ENCODE measurements at places on chromosomes 6 and 20.

GRCh38 chr6:50236164-50236563, 186.4 kb upstream of the DEFB112 start:
- ATAC-seq, result no peak

GRCh38 chr6:36929607-36930006, 24.9 kb upstream of the PI16 start:
- no peak for ATAC-seq

GRCh38 chr6:163667372-163668060, 253.0 kb downstream of the QKI start:
- ATAC-seq, result peak; percentile 98

DNA sequence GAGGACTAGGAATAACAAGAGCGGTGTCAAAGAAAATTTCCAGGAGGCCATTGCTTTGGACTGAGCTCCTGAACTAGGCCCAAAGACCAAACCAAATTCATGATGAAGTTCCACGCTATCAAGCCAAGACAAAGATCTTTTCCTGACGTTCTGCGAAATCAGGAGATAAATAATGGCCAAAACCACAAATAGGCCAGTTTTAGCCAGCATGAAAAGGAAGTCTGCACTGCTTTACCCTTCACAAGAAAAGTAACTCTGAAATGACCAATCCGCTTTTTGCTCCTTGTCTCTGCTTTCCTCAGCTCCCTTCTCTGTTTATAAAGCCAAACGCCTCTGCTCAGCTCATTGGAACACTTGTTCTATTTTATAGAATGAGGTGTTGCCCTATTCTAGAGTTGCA, 6.7 kb downstream of the NCOA5 start:
- ATAC-seq, result no peak

DNA sequence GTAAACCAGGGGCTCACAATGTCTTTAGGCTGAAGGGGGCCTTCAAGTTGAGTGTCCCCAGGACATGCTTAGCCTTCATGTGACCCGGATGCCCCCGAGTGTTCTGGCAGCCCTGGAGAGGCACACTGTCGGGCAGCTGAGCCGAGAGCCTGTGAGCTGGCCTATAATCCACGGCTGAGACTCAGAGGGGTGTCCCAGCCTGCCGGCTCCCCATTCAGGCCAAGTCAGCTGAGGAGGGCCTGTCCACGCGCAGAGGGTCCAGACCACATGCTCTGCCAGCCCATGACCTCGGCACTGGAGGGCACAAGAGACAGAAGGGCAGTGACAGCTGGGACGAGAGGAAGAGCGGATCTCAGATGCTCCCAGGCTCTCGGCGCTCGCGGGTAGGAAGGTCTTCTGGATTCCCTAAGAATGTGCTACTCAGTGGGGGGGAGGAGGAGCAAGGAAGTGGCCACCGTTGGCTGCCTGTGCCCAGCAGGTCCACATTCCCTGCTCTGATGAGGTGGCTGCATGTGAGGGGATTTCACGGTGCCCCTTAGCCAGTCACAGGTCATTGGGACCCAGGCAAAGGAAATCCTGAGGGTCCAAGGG, 224.7 kb downstream of the NRN1 start:
- ATAC-seq, result no peak

DNA sequence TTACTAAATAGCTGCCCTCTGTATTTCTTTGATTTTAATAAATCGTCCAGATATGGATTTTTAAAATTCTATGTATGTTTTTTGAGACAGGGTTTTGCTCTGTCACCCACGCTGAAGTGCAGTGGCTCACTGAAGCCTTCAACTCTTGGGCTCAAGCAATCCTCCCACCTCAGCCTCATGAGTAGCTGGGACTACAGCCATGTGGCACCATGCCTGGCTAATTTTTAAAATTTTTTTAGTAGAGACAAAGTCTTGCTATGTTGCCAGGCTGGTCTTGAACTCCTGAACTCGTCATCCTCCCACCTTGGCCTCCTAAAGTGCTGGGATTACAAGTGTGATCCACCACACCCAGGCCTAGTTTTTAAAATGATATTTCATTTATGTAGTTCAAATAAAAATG, 47.4 kb upstream of the DDR1 start:
- no peak for ATAC-seq

DNA sequence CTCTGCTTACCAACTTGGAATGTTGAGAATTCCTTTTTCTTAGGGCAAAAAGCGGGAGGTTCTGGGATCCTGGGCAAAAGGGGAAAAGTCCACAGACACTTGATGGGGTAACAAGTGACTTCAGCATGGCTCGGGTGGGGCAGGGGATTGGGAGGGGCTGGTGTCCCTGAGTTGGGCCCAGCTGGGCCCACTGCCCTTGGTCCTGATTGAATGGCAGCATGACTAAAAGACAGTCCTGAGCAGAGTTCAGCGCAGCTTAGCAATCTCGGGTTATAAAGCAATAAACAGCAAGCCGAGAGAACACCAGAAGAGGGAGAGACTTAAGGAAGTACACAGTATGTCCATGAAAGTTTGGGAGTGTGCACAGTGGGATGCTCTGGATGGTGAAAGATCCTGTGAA, 5.6 kb downstream of the PPP2R5D start:
- no peak for ATAC-seq

GRCh38 chr6:139635401-139636130, 261.1 kb upstream of the CITED2 start:
- no peak for ATAC-seq

DNA sequence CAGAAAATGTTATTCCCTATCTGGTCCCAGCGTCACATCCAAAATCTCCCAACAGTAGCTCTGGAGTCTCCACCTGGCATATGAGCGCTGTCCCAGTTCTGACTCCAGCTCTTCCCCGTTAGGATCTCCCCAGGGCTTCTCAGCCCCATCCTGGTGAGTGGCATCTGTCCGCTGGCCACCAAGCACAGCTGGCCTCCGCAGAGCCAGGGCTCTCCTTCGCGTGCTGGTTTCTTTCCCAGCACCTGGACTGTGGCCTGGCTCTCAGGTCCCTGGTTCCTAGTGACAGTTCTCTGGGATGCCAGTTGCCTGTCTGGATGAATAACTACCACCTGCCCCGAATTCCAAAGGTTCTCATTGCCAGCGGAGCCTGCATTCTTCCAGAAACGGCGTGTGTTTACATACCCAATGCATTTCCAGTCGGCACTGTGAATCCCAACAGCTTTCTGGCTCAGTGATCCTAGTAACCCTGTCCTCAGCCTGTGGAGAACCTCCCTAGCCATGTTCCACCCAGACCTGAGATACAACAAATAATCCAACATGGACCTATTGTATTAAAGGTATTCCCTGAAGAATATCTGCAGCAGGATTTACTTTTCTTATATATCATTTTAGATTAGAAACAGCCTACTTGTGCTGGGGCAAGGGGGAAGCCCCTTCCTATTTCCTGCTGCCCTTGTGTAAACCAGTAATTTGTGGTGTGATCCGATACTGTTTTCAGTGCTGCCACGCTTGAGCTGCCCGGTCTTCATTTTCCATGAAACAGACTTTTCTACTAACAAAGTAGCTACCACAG, 69.9 kb upstream of the PDE10A start:
- no peak for ATAC-seq

- no peak for ATAC-seq
Observed at GRCh38 chr6:55023230-55023629, 151.1 kb upstream of the HCRTR2 start.

DNA sequence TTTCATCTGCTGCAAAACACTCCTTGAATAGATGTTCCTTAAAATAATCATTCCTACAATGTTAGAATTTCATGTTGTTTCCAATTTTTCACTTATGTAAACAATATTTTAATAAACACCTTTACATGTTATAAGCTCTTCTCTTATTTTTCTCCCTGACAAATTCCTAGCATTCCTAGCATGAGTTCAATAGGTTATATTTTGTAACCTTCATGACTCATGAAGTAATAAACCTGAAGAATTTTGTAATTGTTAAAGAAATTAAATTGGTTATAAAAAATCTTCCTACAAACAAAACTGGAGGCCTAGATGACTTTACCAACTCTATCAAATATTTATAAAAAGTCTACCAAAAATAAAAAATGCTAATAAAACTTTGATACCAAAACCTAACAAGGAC, 66.3 kb downstream of the NT5E start:
- no peak for ATAC-seq

DNA sequence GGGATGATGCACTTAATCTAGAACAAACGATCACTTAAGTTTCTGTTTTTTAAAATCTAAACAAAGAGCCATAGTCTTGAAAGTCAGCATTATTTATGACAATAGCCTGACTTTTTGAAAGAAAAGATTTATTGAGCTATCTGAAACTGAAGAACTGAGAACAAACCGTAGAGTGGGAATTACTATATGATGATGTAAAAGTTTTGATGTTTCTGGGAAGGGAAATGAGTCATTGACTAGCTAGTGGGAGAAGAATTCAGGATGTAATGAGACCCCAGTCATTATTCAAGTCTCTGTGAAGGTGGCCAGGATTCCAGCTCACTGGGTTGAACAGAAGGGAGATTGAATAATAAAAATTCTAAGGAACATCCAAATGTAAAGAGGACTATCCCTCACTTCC, 83.4 kb upstream of the FABP7 start:
- no peak for ATAC-seq

DNA sequence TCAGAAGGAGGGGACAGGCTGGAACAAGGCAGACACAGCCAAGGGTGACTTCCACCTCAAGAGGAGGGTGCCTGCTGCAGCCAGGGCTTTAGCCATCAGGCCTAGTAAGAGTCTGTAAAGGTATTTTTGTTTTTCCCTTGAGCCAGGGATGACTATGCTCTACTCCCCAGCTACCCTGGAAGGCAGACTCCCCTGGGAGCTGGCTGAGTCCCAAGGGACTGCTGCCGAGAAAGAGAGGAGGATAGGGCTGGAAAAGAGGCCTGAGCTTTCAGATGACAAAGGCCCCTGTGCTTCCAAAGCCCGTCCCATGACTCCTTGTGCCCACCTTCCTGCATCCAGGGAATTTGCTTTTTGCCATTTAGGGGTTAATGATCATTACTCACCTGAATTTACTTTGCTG, 14.0 kb upstream of the GSTA4 start:
- no peak for ATAC-seq

- ATAC-seq, result no peak
Observed at GRCh38 chr20:9838378-9839295, at the start of gene PAK5. Gene PAK5, minus strand, starts transcription at chr20:9839076. Its CDS starts 194,748 bp downstream, at chr20:9644328.

DNA sequence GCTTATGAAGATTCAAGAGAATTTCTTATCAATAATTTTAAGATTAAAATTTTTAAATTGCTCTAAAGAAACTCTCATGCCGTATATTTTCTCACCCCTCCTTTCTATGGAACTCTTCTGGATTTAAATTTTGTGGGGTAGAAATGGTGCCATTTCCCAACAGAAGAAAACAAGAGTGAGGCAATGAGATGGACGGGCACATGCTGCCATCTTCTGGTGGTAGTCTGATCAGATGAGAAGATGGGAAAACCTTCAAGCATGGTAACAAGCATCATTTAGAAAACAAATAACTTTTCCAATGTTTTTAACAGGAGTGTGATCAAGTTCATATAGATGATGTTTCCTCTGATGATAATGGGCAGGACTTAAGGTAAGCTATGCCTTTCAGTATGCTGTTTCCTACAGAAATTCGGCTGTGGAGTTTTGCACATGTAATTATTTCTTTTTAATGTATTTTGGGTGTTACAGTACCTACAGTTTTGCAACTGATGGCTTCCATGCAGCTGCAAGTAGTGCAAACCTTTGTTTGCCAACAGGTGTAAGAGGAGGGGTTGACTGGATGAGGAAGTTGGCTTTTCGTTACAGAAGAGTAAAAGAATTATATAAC, 271.4 kb downstream of the EYA4 start:
- no peak for ATAC-seq

DNA sequence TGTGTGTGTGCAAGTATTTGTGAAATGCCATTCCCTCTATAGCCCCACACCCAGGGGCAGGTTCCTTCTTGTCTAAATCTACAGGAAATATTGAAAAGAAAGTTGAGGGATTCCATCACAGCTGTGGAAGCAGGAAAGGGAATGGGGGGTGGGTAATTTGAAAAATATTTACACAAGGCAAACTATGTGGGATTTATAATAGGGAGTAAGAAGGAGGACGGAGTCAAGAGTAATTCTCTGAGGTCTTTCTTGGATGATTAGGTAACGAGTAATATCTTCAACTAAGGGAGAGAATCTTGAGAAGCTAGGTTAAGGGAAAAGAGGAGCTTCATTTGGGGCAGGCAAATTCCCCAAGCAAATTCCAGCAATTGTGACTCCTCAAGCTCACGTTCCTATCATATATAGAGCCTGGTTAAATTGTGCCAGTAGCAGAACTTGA, 113.5 kb upstream of the SGK1 start:
- no peak for ATAC-seq

Measured in stimulated activated memory B cell treated with anti-CD40 and anti-IgM and Interleukin-4, amounts not matched to agents 10 μg/mL and 1 μg/mL and 100 μg/mL, for 72 hours (primary cell).